Forelimb muscle (tissue), 1 donor: ENCODE measurements at places on chromosomes 16 and 17.
A peak's percentile ranks its signal among the peaks of the same experiment; 100 is the strongest.

DNA sequence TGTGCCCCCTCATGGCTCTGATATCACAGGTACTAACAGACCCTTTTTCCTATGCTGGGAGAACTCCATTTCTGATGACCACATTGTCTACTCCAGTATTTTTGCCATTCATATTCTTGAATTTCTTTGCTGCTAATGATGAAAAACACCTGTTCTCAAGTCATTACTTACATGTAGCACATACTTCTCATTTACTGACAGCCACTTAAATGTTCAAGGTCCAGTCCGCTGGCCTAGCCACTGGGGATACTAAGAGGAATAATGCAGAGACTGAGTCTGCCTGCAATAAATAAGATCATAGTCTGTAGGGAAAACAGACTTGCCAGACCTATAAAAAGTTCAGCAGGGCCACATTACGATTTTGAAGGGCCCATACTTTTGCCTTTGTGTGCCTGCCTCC, 27.5 kb downstream of the TEX14 start:
- DNase-seq = no peak

DNA sequence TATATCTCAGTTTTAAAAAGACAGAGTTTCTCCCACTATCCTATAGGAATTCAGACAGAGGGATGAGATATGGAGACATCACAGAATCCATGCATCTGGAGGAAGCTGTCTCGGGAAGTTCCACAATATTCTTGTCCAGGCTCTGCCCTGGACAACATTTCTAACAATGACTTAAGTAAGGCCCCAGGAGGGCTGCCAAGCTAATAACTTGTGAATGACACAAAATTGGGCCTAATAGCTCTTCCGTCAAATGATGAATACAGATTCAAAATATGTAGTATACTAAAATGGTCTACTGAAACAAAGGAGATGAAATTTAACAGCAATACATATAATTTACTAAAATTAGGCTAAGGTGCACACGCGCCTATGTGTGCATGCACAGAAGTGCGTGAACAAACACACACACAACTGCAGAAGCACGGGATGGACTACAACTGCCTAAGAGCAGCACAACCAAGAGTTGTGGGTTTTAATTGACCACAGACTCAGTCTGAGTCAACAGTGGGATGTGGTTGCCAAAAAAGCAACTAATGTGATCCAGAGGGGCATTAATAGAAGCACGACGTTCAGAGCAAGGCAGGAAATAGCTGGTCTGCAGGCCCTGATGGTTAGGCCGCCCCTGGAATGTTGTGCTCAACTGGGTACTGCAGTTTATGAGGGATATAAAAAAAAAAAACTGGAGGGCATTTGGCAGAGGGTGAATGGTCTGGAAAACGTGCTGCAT, 26.3 kb upstream of the HS3ST2 start:
- DNase-seq = no peak

- no peak for DNase-seq
Measured at GRCh38 chr16:70601576-70602575, 44.5 kb upstream of the IL34 start.

- no peak for DNase-seq
Measured at GRCh38 chr17:31251105-31251969, 45.7 kb downstream of the OMG start.

DNA sequence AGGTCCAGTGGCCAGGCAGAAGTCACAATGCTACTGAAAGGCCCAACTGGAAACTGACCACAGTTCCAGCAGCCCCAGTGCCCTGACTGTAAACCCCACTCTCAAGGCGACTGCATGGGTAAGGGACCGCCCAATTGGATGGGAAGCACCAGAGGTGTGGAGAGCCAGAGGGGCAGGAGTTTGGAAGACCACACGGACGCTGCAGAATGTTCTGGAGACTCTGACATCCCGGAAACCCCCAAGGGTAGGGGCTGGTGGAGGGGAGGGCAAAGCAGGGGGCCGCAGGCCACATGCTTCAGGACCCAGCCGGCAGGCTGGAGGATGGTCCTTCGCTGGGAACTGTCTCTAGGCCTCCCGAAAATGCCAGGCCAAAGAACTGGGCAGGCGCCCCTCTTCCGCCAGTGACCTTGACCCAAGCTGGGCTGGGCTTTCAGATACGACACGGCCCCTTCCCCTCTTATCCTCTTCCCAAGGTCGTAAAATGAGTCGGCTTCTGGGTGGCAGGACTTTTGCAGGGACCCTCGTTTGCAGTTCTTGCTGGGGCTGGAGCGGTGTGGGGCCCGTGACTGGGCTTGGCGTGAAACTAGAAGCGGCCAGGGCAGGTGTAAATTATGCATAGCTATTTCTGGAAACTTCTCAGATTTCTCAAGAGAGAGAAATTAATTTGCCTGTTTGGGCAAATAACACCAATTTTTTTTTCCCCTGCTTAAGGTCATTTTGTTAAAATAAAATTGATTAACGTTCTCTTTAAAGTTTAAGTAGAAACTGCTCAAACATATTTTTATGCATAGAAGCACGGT, 110.2 kb downstream of the C16orf78 start:
- no peak for DNase-seq

- no peak for DNase-seq
Measured at GRCh38 chr17:77640916-77641605, 317.4 kb upstream of the TNRC6C start.

GRCh38 chr16:50550035-50550434, 1.8 kb downstream of the NKD1 start:
- DNase-seq = no peak

GRCh38 chr17:33142705-33143299, 150.3 kb downstream of the ASIC2 start:
- no peak for DNase-seq

DNA sequence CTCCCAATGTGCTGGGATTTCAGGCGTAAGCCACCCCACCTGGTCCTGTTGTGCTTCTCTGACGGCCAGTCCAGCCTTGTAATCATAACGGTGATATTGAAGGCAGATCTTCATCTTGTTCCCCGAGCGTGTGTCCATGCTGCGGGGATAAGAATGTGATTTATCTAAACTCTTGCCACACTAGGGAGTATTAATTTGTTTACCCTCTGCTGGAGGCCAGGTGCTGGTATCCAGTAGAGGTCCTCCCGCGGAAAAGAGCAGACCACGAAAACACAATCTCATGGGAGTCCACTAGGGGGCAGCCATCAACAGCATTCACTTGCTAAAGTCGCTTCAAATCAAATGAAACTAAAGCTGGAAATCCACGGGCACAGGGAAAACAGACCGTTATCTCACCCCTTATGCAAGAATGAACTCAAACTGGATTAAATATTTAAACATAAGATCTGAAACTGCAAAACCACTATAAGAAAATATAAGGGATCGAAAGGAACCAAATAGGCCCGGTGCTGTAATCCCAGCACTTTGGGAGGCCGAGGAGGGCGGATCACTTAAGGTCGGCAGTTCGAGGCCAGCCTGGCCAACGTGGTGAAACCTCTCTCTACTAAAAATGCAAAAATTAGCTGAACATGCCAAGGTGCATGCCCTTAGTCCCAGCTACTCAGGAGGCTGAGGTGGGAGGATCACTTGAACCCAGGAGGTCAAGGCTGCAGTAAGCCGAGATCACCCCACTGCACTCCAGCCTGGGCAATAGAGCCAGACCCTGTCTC, 22.3 kb upstream of the RBBP6 start:
- peak; percentile 67 for DNase-seq

- DNase-seq = no peak
Measured at GRCh38 chr16:71645450-71645849, 19.5 kb downstream of the MARVELD3 start.

- DNase-seq = no peak
Measured at GRCh38 chr17:68033636-68034451, 1.7 kb upstream of the KPNA2 start.

- no peak for DNase-seq
Measured at GRCh38 chr17:76014100-76014924, 12.8 kb downstream of the EVPL start.

- no peak for DNase-seq
Measured at GRCh38 chr17:65362826-65363225, 198.6 kb downstream of the AXIN2 start.

GRCh38 chr17:78376161-78376560, 2.3 kb upstream of the PGS1 start:
- DNase-seq = no peak

GRCh38 chr16:58507195-58507962, 7.4 kb downstream of the NDRG4 start:
- DNase-seq = no peak

GRCh38 chr17:9018726-9019125, 2.6 kb upstream of the NTN1 start:
- no peak for DNase-seq

DNA sequence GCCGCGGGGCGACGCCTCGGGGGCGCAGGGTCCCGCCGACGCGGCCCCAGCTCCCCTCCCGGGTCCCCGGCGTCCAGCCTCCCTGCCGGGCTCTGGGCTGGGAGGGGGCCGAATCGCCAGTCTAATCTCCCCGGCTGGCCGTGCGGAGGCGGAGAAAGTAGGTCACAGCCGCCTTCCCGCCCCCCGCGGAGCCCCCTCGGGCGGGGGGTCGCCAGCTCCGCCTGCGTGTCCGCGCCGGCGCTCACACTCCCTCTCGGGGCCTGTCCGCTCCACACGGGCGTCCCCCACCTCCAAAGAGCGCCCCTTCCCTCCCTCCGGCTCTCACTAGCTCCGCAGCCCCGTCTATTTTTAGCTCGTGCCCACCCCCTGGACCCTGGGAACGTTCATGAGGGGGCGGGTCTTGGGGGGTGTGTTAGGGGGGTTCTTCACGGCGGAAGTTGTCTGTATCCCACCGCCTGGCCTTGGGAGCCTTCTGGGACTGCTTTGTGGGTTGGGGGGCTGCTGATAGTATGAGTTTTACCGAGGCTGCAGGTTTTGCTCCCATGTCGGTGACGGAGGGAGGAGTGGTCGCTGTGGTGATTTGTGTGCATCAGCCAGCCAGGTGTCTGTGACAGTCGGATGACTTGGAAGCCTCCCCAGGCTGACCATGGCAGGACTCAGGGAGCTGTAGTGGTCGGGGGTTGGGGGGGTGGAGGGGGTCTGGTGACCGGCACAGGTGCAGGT, 1.1 kb downstream of the ATP1B2 start:
- no peak for DNase-seq

DNA sequence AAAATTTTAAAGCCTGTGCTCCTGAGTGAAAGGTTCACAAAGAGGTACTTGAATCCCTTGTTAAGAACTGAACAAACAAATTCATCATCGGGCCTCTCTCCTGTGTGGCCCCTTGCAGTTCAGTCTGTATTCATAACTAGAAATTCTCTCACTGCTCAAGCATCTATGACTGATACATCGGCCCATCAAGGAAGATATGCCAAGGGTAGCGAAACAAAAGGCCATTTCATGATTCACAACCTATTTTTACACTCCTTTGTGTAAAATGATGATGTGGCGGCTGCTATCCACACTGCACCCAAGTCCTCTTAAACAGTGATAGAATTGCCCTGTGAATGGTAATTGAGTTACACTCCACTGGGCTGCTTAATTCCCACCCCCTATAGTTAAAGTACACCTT, 204.6 kb downstream of the STX8 start:
- DNase-seq = no peak

DNA sequence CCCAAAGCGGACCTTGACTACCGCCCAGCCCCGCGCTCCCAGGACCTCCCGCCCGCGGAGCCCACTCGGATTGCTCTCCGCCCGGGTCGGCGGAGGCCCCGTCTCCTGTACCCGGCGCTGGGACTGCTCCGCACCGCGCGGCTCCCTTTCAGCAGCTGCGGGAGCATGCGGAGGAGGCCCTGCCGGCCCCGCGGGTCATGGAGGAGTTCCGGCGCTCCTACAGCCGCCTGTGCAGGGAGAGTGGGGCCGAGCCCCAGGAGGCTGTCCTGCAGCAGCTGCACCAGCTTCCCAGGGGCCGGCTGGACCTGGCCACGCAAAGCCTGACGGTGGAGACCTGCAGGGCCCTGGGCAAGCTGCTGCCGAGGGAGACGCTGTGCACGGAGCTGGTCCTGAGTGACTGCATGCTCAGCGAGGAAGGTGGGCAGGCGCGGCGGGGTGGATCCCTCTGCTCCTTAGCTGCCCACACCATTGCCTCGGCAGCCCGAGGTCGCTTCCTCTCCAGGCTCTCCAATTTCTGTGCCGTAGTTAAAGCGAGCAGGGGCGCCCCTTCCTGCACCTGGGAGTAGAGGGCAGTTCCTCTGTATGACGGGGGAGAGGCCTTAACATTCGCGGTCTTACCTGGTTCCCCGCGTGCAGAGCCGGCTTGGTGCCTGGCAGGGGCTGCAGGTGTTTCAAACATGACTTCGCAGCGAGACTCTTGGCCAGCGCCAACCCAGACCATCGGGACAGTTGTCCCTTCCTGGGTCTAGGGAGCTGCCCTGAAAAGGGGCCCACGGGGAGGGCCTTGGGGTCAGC, 539 bp downstream of the LRRC45 start:
- no peak for DNase-seq

- DNase-seq = no peak
Measured at GRCh38 chr16:84124257-84125073, 7.7 kb upstream of the MBTPS1 start.

GRCh38 chr16:4532238-4532637, 6.3 kb downstream of the CDIP1 start:
- DNase-seq = no peak

DNA sequence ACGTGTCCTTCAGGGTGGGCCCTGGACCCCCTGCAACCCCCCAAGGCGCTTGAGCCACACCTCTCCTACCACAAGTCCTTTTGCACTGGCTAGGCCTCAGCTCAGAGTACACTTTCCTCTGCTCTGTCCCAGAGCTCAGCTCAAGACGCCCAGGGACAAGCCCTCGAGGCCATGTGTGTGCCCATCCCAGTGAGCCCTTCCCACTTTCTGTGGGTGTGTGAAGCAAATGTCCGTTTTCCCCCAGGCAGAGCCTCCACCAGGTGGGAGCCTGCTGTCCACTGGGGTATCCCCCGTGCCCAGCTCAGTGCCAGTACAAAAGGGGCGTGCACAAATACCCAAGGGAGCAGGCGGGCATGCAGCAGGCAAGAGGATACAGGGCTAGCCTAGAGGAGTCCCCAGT, 18.4 kb downstream of the KIFC3 start:
- DNase-seq = no peak

DNA sequence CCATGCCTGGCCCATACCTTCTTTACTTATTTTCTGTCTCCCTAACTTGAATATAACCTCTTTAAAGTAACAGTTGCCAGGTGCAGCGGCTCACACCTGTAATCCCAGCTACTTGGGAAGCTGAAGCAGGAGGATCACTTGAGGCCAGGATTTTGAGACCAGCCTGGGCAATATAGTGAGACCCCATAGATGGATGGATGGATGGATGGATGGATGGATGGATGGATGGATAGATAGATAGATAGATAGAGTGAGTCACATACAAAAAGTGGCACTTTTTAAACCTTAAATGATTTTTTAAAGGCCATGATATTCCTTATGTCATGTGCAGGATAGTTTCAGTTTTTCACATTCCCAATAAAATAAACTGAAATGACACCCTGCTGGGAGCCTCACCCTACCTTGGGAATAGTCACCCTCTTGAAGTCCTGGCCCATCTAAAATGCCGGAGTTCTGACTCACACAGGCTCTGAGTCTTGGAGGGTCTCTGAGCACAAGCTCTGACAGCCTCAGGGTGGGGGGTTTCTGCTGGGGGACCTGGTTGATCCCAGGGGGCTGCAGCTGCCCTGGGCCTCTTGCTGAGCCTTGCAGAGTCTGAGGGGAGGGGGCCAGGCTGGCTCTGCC, 26.2 kb downstream of the CPNE2 start:
- DNase-seq = no peak
